ENCODE measurements at places on chromosomes 16 and 17. TPM values are rescaled to one million over a fixed set of nuclear protein-coding genes. Genes with fewer than 3 reads are reported as not detected.
A peak's percentile ranks its signal among the peaks of the same experiment; 100 is the strongest.

Gene BCL6B
- 13.7 TPM for total RNA-seq

Gene XYLT1
- total RNA-seq, result 1.4 TPM

Gene CACNG4
- not detected for total RNA-seq

Gene GIT1
- total RNA-seq, result 31.9 TPM

Gene MYH8
- total RNA-seq, result not detected

Gene CLEC18A
- total RNA-seq, result 0.22 TPM

Gene KRT39
- not detected for total RNA-seq

DNA sequence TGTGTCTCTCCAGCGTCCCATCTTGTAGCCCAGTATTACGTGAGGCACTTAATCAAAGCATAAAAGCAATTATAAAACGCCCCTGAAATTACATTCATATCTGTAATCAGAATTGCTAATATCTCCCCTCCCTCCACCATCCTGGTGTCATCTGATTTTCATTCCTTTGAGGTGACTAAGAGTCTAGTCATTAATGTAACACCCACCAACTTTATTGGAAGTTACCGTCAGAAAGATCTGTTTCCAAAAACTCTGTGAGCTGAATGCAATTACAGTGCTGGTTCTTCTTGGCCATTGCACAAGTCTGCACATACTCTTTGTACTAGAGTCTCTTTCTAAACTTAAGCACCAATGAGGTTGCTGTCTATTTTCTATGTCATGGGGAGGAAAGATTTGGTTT, 12.5 kb upstream of the MAF start:
- H3K36me3 ChIP-seq, result no peaks in the 10 kb centered on the region
- H3K4me1 ChIP-seq, result no peaks in the 10 kb centered on the region
- no peak overlapping the region for H3K27ac ChIP-seq
- DNase-seq, result no peak
- peaks cover 47% of the 10 kb centered on the region for H3K27me3 ChIP-seq

DNA sequence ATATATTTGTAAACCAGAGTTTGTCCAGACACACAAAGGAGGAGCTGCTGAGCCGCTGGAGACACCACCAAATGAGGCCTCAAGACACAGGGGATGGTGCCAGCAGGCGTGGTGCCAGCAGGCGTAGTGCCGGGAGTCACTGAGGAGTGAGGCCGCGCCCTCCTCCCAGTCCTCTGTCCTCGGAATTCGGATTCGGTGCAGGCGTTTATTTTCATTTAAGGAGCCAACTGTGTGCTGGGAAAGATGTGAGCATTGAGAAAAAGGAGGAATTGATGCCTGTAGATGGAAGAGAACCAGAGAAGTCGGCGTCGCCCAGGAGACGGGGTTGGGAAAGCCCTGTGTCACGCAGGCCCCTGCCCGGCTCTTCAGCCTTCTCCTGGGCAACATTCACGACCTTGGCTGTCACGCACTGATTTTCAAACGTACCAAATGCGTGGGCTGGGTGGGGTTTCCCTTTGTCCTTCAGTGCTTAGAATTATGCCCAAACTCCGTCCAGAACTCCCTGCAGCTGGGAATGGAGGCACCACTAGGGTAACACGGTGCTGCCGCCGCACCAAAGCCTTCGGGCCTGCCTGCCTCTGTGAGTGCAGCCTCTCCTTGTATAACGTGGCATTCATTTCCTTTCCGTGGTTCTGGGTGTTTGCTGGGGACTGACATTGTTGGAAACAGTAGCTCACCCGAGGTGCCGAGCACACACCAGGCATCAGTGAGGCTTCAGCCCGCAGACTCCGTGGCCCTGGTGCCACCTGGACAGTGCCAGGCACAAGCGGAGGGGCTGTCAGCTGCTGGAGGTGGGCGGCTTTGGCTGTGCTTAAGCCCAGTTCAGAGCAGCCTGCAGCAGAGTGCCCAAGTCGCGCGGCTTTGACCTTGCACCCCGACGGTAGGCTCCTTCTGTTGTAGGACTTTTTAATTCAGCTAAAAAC, 49.0 kb upstream of the CHMP6 start:
- H3K4me3 ChIP-seq, result peak overlapping the region; percentile 29
- DNase-seq, result peak; percentile 95
- H3K27me3 ChIP-seq, result no peaks in the 10 kb centered on the region

DNA sequence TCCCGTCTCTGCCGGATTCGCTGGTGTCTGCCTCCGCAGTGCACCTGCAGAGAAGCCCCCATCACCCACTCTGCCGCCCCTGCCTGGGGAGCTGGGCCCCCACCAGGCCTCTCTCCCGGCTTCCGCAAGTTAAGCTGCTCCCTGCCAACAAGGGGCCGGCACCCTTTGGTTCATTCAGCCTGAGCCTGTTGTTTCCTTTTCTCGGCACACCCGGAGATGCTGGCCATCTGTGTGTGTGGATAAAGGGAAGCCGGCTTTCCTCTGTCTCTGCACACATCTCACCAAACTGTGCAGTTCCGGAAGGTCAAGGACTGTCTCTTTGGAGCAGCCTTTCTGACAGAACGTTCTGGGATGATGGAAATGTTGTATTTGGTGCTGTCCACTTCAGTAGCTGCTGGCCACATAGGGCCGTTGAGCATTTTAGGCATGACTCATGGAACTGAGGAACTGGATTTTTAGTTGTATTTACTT, 6.8 kb downstream of the MAPK8IP3 start:
- H3K27me3 ChIP-seq, result no peaks in the 10 kb centered on the region
- peak overlapping the region; percentile 23 for H3K27ac ChIP-seq
- H3K4me1 ChIP-seq, result peaks cover 68% of the 10 kb centered on the region
- no peak for DNase-seq
- no peak overlapping the region for H3K4me3 ChIP-seq

- no peaks in the 10 kb centered on the region for H3K27me3 ChIP-seq
- no peak overlapping the region for H3K27ac ChIP-seq
- no peak overlapping the region for H3K4me3 ChIP-seq
- peaks cover 24% of the 10 kb centered on the region for H3K4me1 ChIP-seq
- H3K36me3 ChIP-seq, result no peaks in the 10 kb centered on the region
- DNase-seq, result no peak
These were observed 8.7 kb upstream of the PITPNA start for GRCh38 chr17:1571341-1571704.

- no peaks in the 10 kb centered on the region for H3K36me3 ChIP-seq
- no peak for DNase-seq
- H3K27me3 ChIP-seq, result peaks cover 12% of the 10 kb centered on the region
- peaks cover 25% of the 10 kb centered on the region for H3K4me1 ChIP-seq
These were observed 105.6 kb downstream of the SEC14L1 start for GRCh38 chr17:77246110-77247047.

DNA sequence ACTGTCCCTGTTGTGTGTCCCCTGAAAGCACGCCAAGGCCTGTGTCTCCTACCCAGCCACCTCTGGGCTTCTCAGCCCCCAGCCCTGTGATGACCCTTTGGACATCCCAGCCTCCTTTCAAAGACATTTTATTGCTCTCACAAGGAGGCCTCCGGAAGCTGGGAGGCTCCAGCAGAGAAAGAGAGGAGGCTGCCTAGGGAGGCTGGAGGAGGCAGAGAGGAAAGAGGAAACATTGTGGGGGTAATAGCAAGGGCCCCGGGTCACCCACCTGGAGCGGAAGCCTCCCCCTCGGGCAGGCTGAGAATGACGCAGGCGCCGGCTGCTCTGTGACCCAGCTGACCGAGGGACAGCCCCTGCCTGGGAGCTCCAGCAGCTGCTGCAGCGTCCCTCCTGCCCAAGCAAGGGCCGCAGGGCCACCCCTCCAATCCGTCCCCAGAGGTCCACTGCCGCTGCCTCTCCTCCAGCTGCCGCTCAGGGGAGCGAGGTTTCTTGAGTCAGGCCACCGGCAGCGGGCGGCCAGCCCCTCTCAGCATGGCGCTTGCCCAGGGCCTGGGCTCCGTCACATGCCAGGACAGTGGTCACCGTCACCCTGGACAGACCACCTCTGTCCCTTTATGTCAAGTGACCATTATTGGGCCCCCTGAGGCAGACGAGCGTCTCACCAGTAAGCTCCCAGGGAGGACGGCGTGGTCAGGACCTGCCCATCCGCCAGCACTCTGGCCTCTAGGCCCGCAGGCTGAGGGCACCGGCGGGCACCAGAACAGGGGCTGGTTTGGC, 29.3 kb downstream of the ACTG1 start:
- peak overlapping the region; percentile 64 for H3K4me3 ChIP-seq
- H3K27me3 ChIP-seq, result no peaks in the 10 kb centered on the region
- peak; percentile 64 for DNase-seq
- H3K4me1 ChIP-seq, result peaks cover 61% of the 10 kb centered on the region
- H3K27ac ChIP-seq, result peak overlapping the region; percentile 58

- H3K36me3 ChIP-seq, result peaks cover 14% of the 10 kb centered on the region
- no peak overlapping the region for H3K4me3 ChIP-seq
- no peaks in the 10 kb centered on the region for H3K27me3 ChIP-seq
- H3K4me1 ChIP-seq, result no peaks in the 10 kb centered on the region
- H3K27ac ChIP-seq, result no peak overlapping the region
These were observed 11.4 kb downstream of the ASPHD1 start for GRCh38 chr16:29911676-29912010.

GRCh38 chr16:25141648-25142047, 30.1 kb downstream of the LCMT1 start:
- H3K4me3 ChIP-seq, result no peak overlapping the region
- H3K36me3 ChIP-seq, result peaks cover 90% of the 10 kb centered on the region
- peaks cover 3% of the 10 kb centered on the region for H3K4me1 ChIP-seq
